ENCODE measurements at places on chromosomes 12 and 14. TPM values are rescaled to one million over a fixed set of nuclear protein-coding genes. Genes with fewer than 3 reads are reported as not detected.

Gene SMIM41
- total RNA-seq, result not detected

Gene INSM2
- total RNA-seq, result not detected

Gene SLC6A15
- total RNA-seq, result 40.5 TPM

Gene TAS2R14
- 0.68 TPM for total RNA-seq

Gene SYNDIG1L
- total RNA-seq, result 0.14 TPM

Gene KRT2
- not detected for total RNA-seq

Gene KLRK1
- total RNA-seq, result not detected

Gene C12orf60
- 2.7 TPM for total RNA-seq

Gene GALNT16
- not detected for total RNA-seq

Gene ST8SIA1
- 0.64 TPM for total RNA-seq

Gene RAD51B
- total RNA-seq, result 17.2 TPM

Gene SERPINA10
- total RNA-seq, result not detected

Gene TMPRSS12
- not detected for total RNA-seq

Gene RAB15
- total RNA-seq, result 0.28 TPM

Gene ATP2A2
- total RNA-seq, result 234 TPM

Gene PPM1H
- total RNA-seq, result 5.0 TPM

Gene RILPL1
- total RNA-seq, result 17.4 TPM

Gene MSI1
- total RNA-seq, result not detected

Gene CLEC9A
- not detected for total RNA-seq

Gene GOLT1B
- total RNA-seq, result 72.5 TPM

Gene GYS2
- total RNA-seq, result not detected

Gene KRT85
- total RNA-seq, result not detected

Gene SCN8A
- total RNA-seq, result 0.64 TPM

Gene LRRC10
- not detected for total RNA-seq

Gene EML1
- 5.5 TPM for total RNA-seq

Gene KRT74
- not detected for total RNA-seq

Gene DPF3
- 0.07 TPM for total RNA-seq

Gene NELL2
- 0.28 TPM for total RNA-seq

Gene DYNLL1
- total RNA-seq, result 342 TPM

Gene GRIP1
- 22.1 TPM for total RNA-seq

Gene CHST11
- 8.9 TPM for total RNA-seq

Gene TAS2R42
- not detected for total RNA-seq

Gene CD163L1
- 0.14 TPM for total RNA-seq

Gene BICDL1
- 46.9 TPM for total RNA-seq

Gene RTL1
- not detected for total RNA-seq

Gene PPM1A
- 40.3 TPM for total RNA-seq

Gene SH2B3
- total RNA-seq, result 3.8 TPM

Gene AMDHD1
- not detected for total RNA-seq

Gene ENDOU
- not detected for total RNA-seq

Gene KCNJ8
- not detected for total RNA-seq

Gene PLEKHD1
- 0.07 TPM for total RNA-seq

Gene CTSG
- total RNA-seq, result not detected

Gene MANSC1
- 1.2 TPM for total RNA-seq

Gene IRF9
- 36.1 TPM for total RNA-seq

Gene JPH4
- not detected for total RNA-seq

Gene HCAR1
- not detected for total RNA-seq

Gene FSCB
- total RNA-seq, result not detected

Gene PLEKHG7
- not detected for total RNA-seq

Gene PRR4
- total RNA-seq, result not detected

Gene BEGAIN
- total RNA-seq, result 0.21 TPM

Gene FAM186B
- 0.57 TPM for total RNA-seq

Gene CHFR
- 45.5 TPM for total RNA-seq
